ENCODE measurements at places on chromosomes 2 and 18. TPM values are rescaled to one million over a fixed set of nuclear protein-coding genes. Genes with fewer than 3 reads are reported as not detected.

The NTSR2 gene
- total RNA-seq, result not detected

The RESP18 gene
- total RNA-seq, result not detected

The SERPINB13 gene
- total RNA-seq, result not detected

The LAMA1 gene
- total RNA-seq, result 3.4 TPM

The BCL2 gene
- 10.1 TPM for total RNA-seq

The ADCY3 gene
- 17.1 TPM for total RNA-seq

The CYP26B1 gene
- total RNA-seq, result 4.9 TPM

- DNase-seq, result no peak
Measured at GRCh38 chr2:18804536-18804935, 215.2 kb upstream of the NT5C1B start.

DNA sequence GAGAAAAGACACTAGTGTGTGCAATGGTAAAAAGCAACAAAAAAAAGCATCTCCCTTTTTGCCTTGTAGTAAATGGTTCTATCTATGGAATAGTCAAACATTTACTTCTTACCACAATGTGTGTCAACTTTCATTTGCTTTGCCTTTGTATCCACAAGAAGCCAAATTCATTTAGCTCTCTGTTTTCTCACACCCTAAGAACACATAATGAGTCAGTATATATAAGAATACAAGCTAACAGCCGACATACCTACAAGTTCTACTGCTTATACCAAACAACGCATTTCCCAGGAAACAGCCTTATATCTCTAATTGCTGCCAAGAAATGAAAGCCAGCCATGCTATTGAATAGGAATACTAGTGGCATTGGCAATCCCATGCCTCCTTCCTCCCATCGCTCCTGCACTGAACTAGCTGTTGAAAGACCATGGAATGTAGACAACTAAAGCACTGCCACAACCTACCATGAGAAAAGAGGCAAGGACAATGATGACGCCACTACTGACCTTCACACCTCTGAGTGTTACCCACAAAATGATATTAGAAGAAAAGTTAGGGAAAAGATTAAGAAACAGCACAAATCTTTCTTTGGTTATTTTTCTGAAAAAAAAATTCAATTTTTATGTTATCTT, 243.9 kb downstream of the GCA start:
- no peak for DNase-seq

- DNase-seq, result no peak
Measured at GRCh38 chr2:990970-991369, 40.3 kb downstream of the SNTG2 start.

DNA sequence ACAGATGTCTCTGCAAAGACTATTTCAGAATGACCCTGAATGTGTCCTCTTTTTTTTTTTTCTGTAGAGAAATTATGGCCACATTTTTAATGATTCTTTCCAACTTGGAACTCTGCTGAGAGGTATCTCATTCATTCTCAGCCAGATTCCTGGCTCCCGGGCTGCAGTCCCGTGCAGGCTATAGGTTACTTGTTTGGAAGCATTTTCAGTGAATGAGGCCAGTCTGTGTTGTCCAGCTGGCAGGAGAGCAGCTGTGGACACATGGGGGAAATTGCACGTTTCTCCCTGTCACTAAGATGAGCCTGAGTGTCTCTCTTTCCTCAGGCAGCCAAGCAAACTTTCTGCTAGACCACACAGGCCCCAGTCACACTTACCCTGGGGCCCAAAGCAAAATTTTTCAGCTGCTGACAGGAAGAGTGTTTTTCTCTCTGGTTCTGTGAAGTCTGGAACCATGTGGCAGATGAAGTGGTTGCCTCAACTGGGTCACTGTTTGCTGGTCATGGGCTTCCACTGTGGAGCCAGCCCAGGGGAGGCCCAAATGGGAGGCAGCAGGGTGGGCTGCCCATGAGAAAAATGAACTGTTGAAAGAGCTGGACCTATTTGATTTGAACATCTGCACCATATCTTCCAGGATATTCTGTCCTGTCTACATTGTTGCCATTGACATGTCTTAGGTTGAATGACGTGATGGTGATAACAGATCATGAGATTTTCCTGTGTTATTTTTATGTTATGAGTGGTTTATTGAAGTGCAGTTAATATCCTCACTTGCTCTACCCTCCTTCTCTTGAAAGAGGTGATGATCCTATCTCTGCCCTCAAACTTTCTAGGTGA, 431.2 kb downstream of the LPIN1 start:
- DNase-seq, result no peak

DNA sequence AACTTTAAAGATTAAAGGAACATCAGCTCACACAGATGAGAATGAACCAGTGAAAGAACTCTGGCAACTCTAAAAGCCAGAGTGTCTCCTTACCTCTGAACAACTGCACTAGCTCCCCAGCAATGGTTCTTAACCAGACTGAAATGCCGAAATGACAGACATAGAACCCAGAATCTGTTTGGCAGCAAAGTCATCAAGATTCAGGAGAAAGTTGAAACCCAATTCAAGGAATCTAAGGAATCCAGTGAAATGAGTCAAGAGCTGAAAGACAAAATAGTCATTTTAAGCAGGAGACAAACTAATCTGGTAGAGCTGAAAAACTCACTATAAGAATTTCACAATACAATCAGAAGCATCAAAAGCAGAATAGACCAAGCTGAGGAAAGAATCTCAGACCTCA, 72.0 kb downstream of the STRADB start:
- DNase-seq, result no peak

- no peak for DNase-seq
Measured at GRCh38 chr2:144470816-144471215, 49.1 kb downstream of the ZEB2 start.

GRCh38 chr2:86617153-86617552, 6.5 kb downstream of the RNF103 start:
- no peak for DNase-seq

DNA sequence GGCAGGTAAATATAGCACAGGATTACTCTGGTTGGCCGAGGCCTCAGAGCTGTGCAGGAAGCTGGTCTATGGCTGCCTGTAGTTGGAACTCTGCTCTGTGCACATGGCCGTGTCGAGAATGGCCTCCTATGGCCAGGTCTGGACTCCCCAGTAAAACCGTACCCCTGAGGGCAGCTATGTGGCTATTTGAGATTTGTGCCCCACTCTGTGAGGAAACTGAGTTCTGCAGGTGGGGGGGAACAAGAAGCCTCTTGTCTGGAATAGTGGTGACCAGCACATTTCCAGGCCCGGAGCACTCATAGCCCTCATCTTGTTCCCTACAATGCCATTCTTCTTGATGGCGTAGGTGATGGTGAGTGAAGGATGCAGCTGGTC, 15.0 kb upstream of the TEX51 start:
- DNase-seq, result no peak

- DNase-seq, result no peak
Measured at GRCh38 chr2:159753797-159754196, 41.5 kb downstream of the MARCHF7 start.

DNA sequence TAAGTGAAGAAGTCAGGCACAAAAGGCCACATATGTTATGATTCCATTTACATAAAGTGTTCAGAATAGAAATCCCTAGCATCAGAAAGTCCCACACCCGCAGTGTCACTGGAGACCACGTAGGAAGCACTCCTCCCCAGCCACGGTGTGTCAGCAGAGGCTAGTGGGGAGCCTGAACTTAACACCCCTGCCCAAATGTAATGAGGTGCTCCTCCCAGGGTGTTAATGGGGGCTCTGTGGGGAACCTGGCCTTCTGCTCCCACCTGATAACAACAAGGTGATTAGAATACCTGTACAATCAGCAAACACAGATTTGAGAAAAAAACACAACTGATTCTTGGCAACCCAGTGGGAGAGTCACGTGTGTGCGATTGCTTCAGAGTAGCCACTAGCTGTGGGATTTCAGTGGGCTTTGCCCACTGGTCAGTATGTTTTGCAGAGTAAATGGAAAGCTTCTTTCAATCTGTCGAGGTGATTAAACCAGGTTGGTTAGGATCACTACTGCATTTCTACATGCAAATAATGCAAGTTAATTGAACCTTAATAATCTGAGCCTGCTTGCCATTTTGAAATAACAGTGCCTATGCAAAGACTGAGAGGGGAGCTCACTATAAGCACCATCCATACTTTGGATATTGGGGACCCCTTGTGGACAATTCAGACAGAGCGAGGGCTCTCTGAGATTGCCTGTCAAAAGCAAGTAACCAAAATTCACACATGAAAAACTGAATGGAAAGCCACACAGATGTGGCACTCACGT, 20.6 kb upstream of the ATRAID start:
- no peak for DNase-seq

DNA sequence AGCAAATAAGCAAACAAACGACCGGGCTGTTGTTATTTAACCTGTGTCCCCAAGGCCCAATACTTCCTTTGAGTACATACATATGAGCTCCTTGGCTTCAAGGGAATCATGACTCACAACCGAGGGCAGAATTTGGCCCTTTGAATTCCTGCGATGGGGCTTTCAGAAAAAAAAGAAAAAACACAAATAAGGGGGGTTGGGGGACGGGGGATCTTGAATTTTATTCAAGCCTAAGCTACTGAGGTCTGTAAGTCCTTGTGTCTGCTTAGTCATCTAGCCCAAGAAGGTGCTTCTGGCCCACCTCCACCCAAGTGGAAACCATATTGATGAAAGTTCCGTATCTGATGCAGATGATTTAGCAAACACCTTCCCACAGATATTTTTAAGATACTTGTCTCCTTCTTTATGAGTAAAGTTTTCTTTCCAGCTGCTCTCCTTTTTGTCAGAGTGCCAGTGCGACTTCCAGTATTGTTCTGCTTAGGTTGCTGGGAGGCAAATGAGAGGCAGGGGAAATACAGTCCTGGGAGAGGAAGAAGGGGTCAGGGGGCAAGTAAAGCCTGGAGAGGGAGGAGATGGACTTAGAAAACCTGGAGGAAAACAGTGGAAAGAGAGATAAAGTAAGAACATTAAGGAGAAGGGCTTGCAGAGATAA, 169.6 kb downstream of the ZEB2 start:
- DNase-seq, result no peak

DNA sequence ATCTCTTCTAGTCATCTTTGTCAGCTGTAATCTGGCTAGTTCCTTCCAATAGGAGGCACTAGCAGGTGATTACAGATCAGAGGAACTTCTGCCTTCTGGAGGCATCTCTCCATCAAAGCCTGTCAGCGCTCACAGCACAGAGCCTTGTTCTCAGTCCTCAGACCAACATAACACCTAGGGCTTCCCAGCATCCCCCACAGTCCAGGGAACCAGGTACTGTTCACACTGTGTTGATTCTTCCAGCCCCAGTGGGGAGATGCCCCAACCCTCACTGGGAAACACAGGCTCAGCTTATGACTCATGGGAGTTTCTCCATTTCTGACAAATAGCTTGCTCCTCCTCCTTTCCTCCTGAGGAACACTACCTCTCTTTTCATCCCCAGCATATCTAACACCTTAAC, 601.7 kb downstream of the CBLN2 start:
- no peak for DNase-seq

DNA sequence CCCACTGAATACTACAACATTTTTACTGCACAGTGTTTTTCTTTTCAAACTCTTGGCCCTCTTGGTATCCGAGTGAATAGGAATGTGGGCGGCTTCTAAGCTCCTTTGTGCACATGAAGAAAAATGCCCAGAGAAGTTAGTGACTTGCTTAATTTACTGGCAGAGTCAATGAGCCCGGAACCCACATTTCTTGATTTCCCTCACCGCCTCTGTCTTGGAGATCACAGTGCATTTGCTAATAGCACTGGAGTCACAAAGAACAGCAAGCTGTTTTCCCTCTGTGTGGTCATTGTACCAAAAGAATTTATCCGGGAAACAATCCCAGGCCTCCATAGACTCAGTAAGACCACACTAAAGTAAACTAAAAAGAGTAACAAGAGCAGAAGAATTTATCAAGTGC, 18.9 kb downstream of the STON1 start:
- DNase-seq, result no peak

DNA sequence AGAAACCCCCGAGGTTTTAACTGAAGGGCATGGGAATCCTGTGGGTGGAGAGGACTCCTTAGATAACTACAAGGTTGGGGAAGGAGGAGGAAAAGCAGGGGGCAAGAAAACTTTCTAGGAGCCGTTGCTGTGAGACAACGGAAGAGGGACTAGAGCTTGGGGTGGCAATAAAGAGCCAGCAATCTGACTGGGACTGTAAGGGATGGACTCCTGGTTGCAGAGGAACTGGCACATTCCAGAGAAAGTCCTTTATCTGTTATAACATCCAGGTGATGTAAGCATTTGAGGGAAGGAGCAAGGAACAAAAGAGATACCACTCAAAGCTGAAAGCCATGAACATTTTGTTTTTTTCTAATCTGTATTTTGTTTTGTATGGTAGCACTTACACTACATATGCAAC, 16.4 kb downstream of the CDCA7 start:
- no peak for DNase-seq

GRCh38 chr2:204042401-204042800, 105.8 kb downstream of the ICOS start:
- no peak for DNase-seq

GRCh38 chr2:201261906-201262305, 1.6 kb downstream of the CASP8 start:
- no peak for DNase-seq

GRCh38 chr2:231947694-231948093, 13.8 kb upstream of the DIS3L2 start:
- no peak for DNase-seq

DNA sequence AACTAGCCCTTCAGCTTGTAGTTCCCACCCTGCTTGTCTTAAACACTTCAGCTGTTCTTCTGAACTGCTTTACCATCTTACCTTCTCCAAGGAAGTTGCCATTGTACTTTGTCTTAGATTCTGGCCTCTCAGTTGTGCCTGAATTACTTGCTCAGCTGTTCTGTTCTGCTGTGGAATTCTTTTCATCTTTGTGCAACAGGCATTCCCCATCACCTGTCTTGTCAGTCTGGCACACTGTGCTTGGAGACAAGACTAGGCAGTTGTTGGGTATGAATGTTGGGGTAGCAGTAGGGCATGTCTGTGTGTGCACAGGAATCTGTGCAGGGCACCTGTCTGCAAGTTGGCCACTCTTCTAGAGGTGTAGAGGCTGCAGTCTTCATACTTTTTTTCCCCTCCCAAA, 38.7 kb downstream of the PHLPP1 start:
- no peak for DNase-seq

GRCh38 chr2:123179526-123179925, 845.6 kb upstream of the CNTNAP5 start:
- no peak for DNase-seq

Measured in body of pancreas (tissue), 4 donors.